Pancreas (tissue), 10 donors: ENCODE measurements at places on chromosomes 12 and 14. TPM values are rescaled to one million over a fixed set of nuclear protein-coding genes. Genes with fewer than 3 reads are reported as not detected.
A peak's percentile ranks its signal among the peaks of the same experiment; 100 is the strongest.

- no peak for DNase-seq
- H3K27me3 ChIP-seq: no peaks in the 10 kb centered on the region
- no peaks in the 10 kb centered on the region for H3K36me3 ChIP-seq
- no peak overlapping the region for H3K4me3 ChIP-seq
Observed at GRCh38 chr12:118746176-118746575, 235.2 kb upstream of the SRRM4 start.

DNA sequence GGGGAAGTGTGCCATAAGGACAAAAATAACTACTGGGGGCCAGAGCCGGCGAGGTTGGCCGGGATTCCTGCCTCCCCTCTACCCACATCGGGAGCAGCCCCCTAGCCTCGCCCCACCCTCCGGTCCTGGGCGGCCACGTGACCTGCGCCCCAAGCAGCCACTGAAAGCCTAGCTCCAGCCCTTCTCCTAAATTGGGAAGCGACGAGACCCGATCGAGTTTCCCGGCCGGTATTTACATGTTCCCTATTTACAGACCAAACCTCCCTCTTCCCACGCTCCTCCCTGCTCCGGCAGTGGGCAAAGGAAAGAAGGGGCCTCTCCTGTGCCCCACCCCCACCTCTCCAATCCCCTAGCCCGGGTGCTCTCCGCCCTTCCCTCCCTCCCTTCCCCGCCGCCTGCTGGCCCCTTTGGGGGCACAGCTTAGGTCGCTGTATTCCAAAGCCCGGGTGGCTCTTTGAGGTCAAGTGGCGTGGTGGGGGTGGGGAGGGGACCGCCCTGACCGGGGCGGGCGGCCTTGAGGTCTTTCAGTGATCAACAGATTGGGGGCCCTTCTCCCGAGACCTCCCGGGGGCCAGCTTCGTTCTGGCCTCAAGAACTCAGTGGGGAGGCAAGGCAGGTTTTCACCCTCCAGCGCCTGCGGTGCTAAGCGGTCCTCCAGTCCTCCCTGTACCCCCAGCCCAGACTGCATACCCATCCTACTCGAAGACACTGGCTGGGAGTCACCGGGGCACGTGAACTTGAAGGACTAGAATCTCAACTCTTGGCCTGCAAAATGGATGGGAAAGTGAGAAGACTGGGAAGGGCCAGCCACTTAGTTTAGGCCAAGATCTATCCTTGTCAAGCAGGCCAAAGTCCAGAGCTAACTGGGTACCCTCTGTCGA is 6.3 kb upstream of the CTDSP2 start:
- no peaks in the 10 kb centered on the region for H3K4me1 ChIP-seq
- peak overlapping the region; percentile 26 for H3K4me3 ChIP-seq
- no peaks in the 10 kb centered on the region for H3K36me3 ChIP-seq
- no peak for DNase-seq

DNA sequence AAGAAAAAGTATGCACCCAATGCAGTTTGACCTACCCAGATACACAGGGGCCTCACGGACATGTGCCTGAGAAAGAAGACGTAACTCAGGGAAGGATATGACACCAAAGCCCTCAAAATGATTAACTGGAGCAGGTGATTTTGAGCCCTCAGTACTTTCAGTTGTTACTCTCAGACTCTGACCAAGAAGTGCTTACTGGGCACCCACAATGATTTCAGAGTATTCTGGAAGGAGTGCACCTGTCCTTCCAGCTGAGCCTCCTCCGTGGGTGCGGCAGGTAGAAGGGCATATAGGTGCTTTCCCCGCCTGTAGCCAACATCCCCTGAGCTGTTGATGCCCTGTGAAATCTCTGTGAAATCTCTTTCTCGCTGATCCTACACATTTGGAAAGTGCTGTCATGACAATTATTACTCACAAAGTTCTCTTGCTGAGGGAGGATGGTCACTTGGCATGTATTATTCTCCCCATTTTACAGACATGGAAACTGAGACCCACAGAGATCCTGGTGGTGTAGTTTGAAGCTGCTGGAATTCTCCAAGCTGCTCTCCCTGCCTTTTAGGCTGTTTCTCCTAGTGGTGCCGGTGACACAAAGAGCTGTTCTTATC is 154.3 kb upstream of the CCND2 start:
- no peaks in the 10 kb centered on the region for H3K27me3 ChIP-seq
- no peaks in the 10 kb centered on the region for H3K4me1 ChIP-seq
- no peaks in the 10 kb centered on the region for H3K36me3 ChIP-seq
- no peak overlapping the region for H3K4me3 ChIP-seq
- no peak overlapping the region for H3K27ac ChIP-seq
- no peak for DNase-seq

GRCh38 chr12:46523446-46523845 is 150.9 kb upstream of the SLC38A2 start:
- no peaks in the 10 kb centered on the region for H3K36me3 ChIP-seq
- H3K4me3 ChIP-seq: no peak overlapping the region
- no peaks in the 10 kb centered on the region for H3K27me3 ChIP-seq
- no peaks in the 10 kb centered on the region for H3K4me1 ChIP-seq

The SMOC1 gene
- polyA plus RNA-seq: 2.9 TPM

The PPP1CC gene
- 33.3 TPM for polyA plus RNA-seq

The SOAT2 gene
- polyA plus RNA-seq: 0.15 TPM

The ITGB7 gene
- 1.8 TPM for polyA plus RNA-seq
